ENCODE measurements at places on chromosomes 16 and 17.

DNA sequence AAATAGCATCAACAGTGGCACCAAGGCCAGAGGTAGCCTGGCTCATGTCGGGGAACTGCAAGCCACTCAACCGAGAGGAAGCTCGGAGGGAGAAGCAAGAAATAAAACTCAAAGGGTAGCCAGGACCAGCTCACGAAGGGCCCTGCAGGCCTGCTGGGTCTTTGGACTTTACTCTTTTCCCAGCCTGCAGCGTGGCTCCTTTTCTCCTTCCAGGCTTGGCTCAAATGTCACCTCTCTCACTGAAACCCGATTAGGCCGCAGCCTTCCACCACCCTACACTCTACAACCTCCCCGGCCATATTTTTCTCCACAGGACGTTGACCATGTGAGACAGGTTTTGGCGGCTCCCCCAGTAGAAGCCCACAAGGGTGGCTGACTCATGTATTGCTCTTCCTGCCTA, 38.1 kb downstream of the CALB2 start:
- no peak for DNase-seq

DNA sequence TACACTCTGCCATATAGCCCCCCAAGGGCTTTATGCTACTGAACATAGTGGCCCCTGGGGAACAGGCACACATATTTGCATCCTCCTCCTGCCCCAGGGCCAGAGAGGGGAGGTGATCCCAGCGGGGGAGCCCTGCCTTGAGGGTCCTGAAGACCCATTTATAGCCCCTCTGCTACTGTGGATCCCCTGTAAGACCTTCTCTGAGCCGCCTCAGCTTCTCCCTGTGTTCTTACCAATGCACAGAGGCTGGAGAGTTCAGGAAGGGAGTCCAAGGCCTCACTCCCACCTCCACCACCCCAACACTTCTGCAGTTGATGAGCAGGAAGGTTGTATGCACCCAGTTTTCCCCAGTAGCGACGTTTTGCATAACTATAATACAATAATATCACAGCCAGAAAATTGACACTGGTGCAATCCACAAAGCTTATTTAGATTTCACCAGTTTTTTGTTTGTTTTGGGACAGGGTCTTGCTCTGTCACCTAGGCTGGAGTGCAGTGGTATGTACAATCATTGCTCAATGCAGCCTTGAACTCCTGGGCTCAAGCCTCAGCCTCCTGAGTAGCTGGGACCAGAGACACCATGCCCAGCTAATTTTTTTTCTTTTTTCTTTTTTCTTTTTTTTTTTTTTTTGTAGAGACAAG, 1.3 kb upstream of the FAM83G start:
- no peak for DNase-seq

- DNase-seq: no peak
Observed at GRCh38 chr17:33531311-33531710, 238.2 kb upstream of the ASIC2 start.

DNA sequence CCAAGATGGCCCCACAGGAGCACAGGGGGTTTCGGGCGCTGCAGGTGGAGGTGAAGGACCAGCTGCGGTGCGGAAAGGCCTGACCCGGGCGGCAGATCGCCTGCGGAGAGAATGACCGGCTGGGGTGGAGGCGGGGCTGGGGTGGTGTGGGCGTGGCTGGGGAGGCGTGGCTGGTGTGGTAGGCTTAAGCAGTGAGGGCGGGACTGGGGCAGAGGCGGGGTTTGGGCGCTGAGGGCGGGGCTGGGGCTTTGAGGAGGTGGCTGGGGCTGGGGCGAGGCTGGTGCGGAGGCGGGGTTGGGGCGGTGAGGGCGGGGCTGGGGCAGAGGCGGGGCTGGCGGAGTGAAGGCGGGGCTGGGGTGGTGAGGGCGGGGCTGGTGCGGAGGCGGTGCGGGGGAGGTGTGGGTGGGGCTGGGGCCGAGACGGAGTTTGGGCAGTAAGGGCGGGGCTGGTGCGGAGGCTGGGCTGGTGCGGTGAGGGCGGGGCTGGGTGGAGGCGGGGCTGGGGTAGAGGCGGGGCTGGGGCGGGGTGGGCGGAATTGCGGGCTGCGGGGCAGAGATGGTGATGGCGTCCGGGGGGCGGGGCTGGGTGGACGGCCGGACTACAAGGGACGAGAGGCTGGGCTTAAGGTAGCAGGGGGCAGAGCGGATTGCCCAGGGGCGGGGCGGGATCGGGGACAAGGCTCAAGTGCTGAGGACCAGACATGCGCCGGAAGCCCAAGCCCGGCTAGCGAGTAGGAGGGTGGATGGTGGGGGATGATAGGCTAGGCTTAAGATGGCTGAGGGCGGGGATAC, 9.9 kb upstream of the GSDMA start:
- DNase-seq: peak; percentile 86

DNA sequence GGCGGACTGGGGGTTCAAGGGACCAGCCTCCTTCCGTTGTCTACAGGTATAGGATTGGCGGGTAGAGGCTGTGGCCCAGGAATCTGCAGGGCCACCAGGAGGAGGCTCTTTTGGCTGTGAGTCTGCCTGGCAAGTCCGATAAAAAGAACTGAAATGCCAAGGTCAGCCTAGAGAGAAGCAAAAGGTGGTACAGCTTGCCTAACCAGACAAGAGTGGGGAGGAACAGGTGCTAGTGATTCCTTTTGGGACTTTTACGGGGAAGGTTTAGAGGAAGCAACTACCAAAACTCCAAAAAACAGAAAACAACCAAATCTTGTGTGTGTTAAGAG, 5.6 kb upstream of the EVPL start:
- DNase-seq: no peak

DNA sequence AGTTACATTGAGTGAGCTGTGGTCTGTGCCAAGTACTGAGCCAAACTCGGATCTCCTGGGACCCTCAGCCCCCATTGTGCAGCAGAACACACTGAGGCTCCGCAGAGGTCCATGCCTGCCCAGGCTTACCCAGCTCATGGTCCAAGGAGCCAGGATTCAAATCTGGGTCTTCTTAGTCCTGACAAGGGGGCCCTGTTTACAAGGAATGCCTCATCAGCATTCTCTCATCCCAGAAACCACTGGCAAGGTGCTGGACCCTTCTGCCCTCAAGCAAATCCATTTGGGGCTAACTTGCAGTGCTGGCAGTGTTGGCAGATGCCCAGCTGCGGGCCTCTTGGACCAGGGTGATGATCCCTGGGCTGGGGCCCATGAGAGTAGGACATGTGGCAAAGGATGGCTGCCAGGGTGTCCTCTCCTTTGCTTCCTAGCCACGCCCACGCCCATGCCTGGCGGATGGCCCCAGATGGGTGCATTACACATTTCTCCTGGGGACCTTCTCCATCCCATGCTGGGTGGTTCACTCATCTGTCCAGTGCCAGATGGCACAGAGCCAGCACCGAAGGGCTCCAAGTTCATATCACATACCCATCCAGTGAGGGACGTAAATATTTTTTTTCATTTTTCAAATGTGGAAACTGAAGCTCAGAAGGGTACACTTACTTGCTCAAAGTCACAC, 117.7 kb downstream of the CMIP start:
- DNase-seq: no peak

GRCh38 chr17:2709183-2709661, 2.3 kb downstream of the CLUH start:
- no peak for DNase-seq

Data from astrocyte of the cerebellum (primary cell).